SK-N-SH (cell line): ENCODE measurements at places on chromosomes 2 and 18.

GRCh38 chr2:134372611-134373131 is 118.8 kb downstream of the MGAT5 start:
- DNase-seq, result no peak

DNA sequence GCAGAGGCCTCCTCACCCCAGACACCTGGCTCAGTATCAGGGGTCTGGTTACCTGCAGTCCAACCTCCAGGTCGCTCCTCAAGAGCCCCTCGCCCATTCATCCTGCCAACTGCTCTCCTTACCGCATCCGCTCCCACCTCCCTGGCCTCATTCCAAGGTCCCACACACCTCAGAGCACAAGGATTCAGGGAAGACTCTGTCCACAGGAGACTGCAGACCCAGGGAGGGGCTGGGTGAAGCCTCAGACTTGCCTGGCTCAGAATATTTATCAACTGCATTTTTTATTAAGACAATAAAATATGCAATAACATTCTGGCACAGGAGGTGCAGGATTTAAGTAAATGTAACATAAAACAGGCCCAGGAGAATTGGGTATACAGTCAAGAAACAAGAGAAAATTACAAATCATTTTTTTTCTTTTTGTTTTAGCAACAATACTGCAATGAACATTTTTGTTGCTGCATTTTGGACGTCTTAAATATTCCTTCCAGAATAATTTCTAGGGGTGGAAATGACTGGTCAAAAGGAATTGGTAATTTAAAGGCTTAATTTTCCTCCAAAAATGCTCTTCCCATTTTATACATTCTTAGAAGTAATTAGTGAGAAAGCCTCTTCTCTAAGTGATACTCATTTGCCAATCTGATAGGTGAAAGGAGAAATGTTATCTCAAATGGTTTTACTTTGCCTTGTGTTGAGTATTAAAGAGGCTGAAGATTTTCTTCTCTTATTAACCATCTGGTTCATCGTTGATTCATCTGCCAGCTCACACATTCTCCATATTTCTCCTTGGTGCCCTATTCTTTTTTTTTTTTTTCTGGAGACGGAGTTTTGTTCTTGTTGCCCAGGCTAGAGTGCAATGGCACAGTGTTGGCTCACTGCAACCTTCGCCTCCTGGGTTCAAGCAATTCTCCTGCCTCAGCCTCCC is 42.5 kb downstream of the TEX44 start:
- no peak for DNase-seq

DNA sequence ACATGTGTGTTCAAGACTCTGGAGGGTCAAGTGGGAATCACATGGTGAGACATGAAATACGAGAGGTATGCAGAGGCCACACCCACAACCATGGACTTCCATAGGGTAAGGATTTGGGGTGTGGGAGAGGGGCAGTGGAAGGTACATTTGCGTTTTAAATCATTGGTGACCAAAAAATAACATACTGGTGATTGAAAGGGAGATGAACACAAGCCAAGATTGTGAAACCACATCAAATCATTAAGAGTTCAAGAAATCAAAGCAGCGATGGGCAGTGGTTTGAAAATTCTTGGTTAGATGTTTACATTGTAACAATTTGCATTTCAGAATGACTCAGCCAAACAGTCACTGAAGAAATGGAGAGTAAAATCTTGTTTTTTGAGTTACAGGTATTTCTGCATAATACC is 1.9 kb upstream of the CABYR start:
- DNase-seq, result no peak

DNA sequence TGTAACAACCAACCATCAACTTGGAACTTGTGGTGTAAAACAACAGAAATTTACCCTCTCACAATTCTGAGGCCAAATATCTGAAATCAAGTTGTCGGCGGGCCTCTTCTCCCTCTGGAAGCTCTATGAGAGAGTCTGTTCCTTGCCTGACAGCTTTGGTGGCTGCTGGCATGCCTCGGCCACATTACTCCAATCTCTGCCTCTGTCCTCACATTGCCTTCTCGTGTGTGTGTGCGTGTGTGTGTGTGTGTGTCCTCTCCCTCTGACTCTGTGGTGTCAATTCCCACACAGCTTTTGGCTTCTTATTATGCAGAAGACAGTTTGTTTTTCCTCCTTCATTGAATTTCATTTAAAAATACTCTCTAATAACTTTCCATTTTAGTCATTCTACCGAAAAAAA is 50.4 kb downstream of the ZDBF2 start:
- no peak for DNase-seq

GRCh38 chr18:26271917-26272549 is 45.8 kb downstream of the TAF4B start:
- DNase-seq, result no peak

DNA sequence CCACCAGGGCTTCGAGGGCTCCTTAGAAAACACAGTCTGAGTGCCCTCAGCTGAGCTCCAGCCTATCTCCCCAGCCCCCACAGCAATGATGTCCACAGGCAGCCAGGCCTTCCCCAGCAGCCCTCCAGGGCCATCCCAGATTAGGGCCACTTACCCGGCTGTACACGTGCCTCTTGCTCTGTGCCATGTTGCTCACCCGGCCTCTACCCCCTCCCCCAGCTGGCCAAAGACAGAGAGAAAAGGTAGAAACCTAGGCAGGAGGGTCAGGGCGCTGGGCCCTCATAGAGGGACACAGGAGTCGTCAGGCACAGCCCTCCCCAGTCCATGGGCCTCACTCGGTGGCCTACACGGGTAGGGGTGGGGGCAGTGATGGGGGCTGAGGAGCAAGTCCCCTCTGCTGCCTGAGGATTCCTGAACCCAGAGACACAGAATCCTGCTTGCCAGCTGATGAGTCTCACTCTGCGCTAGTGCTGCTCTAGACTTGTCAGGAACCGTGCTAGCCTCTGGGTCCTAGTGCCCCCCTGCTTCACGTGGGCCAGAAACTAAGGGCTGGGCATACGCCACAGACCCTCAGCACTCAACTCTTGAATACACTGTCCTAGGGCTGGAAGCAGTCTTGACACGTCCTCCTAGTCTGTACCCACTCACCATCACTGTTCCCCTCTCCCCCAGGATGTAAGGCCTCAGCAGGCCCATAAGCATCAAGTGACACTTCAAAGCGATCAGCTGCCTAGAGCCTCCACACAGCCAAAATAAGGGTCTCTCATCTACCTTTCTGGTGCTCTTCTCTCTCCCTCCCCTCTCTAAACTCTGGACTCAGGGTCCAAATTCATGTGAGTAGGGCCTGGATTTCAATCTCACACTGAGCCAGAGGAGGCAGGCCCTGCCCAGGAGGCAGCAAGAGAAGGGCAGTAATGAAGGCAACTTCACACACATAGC is at the start of gene DCTN1:
Gene DCTN1, minus strand, starts transcription at position 461 of the 939 bp plus-strand sequence. Its CDS starts 274 bp downstream, at position 187.
- DNase-seq, result peak; percentile 83

DNA sequence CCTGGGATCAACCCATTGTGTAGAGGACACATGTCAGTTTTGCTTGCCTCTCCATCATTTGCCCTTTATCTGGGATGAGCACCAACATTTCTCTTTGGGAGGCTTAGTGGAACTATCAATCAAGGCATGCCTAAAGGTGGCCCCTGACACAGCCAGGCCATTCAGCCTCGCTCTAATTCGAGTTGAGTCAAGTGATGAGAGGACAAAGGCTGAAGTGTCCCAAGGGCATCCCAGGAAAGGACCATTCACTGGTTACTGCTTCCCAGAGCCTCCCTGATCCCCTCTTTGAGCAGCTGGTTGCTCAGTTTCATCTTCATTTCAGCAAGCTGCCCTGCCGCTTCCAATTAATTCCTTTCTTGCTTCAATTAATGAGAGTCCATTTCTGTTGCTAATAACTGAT is 63.5 kb downstream of the DNER start:
- no peak for DNase-seq

DNA sequence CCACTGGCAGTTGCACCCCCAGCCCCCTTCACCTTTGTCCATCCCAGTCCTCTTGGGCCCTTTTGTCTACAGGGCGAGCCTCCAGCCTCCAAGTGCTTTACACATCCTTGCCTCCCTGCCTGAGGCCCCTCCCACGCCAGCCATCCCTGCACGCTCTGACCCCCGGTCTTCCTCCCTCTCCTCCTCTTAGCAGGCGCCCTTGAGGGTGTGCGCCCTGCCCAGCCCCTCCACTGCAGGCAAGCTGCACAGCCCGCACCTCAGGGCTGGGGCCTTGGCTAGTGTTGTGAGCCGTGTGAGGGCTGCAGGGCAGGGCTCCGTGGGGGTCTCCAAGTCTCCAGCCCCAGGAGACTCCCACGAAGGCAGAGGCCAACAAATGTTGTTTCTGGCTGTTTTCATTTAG is 6.9 kb downstream of the BOK start:
- DNase-seq, result no peak

DNA sequence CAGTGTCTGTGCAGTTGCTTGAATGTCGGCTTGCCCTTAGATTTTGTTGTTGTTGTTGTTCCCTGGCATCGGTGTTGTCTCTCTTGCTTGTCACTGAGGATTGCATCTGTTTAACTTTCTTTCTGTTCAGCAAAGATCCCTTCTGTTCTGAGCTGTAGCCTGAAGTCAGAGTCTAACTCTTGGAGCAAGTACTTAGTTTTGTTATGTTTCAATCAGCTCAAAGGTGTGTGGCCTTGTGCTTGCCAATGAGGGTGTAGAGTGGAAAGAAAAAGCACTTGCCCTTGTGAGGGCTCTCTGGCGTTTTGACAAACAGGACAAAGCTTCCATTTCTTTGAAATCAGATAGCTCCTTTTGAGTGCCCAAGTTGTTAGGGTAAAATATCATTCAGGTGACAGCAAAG is 757.1 kb upstream of the CDH7 start:
- no peak for DNase-seq

GRCh38 chr18:42922363-42922762 is 193.1 kb downstream of the RIT2 start:
- no peak for DNase-seq

GRCh38 chr18:55096263-55096951 is 137.1 kb upstream of the CCDC68 start:
- DNase-seq, result peak; percentile 37

- DNase-seq, result no peak
These were observed 99.5 kb upstream of the CCDC85A start for GRCh38 chr2:56084111-56084901.

- peak; percentile 18 for DNase-seq
These were observed 40.3 kb downstream of the KCNS3 start for GRCh38 chr2:17918789-17919188.

DNA sequence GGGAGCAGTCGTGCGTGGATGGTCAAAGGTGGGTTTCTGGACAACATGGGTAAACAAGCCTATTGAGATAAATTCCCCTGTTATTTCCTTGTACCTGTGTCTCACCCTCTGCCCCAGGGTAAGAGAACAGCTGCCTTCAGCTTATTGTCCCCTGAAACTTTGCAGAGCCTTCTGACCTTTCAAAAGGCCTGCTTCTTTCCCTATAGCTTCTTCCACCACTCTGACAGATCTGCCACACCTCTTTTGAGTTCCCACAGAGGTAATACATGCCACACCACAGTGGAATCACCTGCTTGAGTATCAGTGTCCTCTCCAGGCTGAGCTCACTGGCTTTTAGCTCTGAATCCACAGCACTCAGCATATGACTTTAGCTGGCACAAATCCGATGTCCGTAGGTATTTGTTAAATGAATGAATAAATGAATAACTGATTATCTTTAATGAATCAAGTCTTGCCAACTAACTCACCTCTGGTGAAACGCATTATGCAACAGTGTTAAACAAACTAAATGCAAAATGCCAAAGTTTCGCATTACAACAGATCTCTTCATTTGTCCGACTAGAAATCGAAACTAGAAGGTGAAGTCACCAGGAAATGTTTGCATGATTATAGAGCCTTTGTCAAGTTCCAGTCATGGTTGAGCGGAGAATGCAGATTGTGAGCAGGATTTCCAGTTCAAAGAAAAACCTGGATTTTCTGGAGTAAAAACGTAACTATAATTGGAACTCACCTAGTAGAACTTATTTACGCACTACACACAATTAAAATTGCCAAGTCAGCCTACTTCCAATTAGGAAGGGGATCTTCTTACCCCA is 16.4 kb downstream of the DYNAP start:
- no peak for DNase-seq

DNA sequence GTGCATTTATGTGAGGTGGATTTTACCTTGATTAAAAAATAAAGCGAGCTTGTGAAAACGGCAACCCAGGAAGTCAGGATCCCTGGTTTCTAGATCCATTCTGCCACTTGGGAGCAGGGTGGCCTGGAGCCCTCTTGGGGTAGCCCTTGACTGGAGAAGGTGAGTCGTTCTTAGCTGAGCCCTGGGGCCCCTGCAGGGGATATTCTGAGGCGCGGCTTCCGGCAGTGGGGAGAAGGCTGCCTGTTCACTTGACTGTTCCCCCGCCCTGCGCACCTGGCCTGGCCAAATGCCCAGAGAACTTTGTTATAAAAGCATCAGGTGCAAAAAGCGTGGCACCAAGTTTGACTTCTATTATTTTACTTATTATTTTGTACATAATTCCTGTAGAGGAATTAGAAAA is 221.9 kb downstream of the DYSF start:
- DNase-seq, result no peak

- DNase-seq, result peak; percentile 27
These were observed 363.0 kb downstream of the SS18 start for GRCh38 chr18:25727281-25727985.

- no peak for DNase-seq
These were observed 249.9 kb downstream of the SH3BP4 start for GRCh38 chr2:235201756-235202155.

- DNase-seq, result no peak
These were observed 22.8 kb downstream of the FHL2 start for GRCh38 chr2:105376010-105376409.

DNA sequence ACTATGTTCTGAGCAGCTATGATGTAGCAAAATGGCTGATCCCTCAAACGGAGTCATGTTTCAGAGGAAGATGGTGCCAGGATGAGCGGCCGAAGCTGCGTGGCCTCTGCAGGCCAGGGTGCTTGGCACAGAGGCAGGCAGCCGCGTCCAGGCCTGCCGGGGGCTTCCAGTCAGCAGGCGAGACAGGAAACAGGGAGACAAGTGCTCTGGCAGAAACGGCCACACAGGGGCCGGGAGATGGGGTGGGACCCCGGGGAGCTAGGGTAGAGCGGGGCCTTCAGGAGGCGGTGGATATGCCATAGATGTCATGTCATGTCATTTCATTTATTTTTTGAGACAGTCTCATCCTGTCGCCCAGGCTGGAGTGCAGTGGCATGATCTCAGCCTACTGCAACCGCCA is 50.7 kb downstream of the EIPR1 start:
- DNase-seq, result no peak

DNA sequence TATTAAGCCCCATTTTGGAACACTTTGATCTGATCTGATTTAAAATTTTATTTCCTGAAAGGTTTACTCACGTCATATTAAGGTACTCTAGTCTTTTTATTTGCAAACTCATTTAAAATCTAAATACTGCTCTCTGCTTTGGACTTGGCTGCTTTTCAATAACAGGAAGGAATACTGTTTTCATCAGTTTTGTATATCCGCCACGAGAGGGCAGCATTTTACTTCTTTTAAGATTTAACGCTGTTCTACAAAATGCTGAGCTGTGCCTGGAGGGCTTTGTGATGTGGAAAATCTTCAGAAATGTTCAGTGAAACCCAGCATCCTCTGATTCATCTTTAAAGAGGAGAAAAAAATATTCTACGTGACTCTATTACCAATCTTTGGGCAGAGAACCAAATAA is 37.5 kb upstream of the SLC38A11 start:
- peak; percentile 45 for DNase-seq

GRCh38 chr18:35982409-35983114 is 10.1 kb downstream of the RMP24 start:
- DNase-seq, result no peak

GRCh38 chr2:74333175-74333574 is 10.0 kb downstream of the SLC4A5 start:
- peak; percentile 22 for DNase-seq
